Jurkat, Clone E6-1 (cell line): ENCODE measurements at places on chromosomes 2 and 18.
A peak's percentile ranks its signal among the peaks of the same experiment; 100 is the strongest.

DNA sequence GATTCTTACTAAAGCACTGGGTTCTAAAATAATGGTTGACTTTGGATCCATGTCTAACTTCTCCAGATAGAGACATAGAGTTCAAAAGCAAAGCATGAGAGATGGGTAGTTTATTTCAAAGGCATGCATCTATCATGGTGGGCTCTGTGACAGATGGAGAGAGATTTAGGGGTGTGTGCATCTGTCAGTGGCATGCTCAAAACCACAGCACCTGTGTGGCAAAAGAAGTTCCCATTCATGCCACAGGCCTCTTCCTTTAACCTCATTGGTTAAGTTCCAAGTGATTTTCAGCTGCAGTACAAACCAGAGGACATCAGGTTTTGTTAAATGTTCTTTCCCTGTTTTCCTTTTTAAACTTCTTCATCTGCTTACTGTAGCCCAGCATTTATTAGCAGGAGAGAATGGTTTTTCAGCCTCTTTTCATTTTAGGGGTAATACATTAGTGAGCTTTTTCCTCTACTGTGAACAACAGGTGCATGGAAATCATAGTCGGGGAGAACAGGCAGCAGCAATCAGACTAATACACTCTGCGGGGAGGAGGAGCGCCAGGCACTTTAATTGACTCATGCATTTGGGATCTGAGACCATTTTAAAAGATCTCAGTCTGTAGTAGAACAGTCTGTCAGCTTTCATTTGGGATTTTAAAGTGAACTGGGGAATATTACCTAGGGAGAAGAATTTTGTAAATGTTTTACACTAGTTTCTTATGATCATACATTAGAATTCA, 52.4 kb upstream of the UPP2 start:
- peak; percentile 75 for DNase-seq

DNA sequence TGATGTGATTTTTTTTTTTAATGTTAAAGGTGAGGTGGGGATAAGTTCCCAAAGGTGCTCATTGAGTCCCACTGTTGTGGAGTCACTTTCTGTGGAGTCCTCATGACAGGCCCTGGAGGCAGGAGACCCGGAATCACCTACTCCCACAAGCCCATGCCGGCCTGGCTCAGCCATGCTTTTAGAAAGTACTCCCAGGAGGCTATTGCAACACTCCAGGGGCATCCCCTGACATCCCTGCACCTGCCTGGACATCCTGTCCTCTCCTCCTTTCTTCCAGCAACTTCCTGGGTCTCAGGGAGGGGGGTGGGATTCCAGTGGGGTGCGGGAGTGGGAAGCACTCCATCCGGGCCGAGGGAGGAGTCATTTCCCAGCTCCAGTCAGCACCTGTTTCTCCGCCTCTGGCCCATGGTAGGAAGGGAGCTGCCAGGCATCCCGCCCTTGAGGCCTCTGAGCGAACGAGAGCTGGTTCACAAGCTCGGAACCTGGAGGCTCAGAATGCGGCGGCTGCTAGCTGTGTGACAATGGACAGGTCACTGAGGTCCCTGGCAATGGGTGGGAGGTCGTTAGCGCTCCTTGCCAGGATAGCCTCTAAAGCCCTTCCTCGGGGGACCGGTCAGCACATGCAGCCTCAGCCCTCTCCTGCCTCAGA, 163.9 kb upstream of the ID2 start:
- no peak for DNase-seq

DNA sequence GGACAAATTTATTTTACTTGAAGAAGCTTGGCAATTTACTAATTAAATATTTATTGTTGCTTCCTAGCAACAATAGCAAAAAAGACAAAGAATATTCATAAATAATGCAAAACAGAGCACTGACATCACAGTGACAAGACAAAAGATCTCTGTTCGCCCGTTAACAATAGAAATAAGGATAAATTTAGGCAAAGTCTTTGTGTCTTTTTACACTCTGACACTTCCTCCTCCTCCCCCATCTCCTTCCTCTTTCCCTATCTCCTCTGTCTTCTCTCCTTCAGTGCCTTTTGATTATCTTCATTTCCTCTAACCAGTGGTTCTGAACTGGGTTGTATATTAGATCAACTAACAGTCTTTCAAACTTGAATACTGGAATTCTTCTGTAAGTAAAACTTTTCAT, 808.4 kb downstream of the ERBB4 start:
- no peak for DNase-seq

GRCh38 chr2:234241656-234242458, 191.4 kb downstream of the SPP2 start:
- no peak for DNase-seq

- no peak for DNase-seq
Measured at GRCh38 chr2:171858397-171858958, 35.6 kb downstream of the SLC25A12 start.

DNA sequence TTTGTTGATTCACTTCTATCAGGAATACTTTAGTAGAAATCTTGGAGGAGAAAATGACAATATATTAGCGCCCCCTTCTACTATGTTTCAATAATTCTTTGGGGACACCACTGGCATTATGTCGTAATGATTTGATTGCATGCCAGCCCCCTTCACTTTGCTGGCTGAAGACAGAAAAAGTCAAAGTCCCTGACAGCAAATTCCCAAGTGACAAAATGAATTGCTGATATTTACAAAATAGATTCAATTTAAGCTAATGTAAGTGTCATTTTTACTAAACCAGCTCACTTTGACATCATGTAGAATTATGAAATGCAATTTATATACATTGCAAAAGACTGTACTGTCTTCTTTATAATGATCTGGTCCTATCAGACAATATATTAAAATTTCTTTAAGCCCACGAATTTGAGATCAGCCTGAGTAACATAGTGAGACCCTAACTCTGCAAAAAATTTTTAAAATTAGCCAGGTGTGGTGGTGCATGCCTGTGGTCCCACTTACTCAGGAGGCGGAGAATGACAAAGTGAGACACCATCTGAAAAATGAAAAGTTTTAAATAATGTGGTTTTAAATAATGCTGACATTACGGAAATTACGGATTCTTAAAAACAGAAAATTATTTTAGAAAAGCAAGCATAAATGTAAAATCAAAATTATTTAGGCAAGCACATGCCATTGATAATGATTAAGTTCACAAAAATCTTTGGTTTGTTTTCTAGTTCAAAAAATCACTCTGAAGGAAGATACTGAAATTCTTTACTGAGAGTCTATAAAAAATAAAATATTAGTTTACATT, 520.1 kb upstream of the PKDCC start:
- DNase-seq: no peak

GRCh38 chr18:55185391-55185790, 226.1 kb upstream of the CCDC68 start:
- DNase-seq: no peak

DNA sequence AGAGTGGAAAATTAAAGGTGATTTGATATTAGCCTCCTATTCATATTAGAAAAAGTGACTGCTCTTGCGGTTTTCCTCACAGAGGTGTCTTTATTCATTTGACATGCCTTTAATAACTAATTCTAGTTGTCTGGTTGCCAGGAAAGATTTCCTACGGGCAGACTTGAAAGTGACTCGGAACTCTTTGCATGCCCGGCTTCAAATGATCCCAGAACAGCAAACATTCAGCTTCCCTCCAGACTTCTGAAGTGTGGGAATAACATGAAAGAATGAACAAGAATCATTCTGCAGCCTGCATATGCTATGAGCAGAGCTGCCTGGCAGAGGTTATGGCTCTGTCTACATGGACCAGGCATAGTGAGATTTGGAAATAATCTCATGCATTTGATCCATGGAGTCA, 89.6 kb upstream of the PKDCC start:
- DNase-seq: no peak

GRCh38 chr2:152611458-152612231, 105.6 kb downstream of the PRPF40A start:
- DNase-seq: no peak

DNA sequence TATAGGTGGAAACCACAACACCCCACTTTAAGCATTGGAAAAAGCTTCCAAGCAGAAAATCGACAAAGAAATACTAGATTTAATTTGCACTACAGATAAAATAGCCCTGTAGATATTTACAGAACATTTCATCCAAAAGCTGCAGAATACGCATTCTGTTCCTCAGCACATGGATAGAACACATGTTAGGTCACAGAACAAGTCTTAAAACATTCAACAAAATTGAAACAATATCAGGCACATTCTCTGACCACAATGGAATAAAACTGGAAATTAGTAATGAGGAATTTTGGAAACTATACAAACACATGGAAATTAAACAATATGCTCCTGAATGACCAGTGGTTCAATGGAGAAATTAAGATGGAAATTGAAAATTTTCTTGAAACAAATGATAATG, 27.8 kb upstream of the XDH start:
- no peak for DNase-seq

DNA sequence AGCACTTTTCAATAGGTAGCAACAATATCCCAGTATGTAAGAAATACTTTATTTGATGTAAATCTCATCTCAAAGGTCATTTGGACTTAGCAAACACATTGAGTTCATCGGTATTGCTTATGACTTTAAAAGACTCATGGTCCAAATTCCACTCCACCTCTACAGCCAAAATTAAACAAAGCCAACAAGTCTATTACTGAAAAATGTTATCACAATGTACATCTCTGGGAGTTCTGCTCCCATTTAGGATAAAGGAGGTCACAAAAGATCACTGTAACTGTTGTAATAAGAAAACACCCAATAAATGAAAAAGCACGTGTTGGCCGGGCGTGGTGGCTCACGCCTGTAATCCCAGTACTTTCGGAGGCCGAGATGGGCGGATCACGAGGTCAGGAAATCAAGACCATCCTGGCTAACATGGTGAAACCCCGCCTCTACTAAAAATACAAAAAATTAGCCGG, 50.0 kb downstream of the ESCO1 start:
- no peak for DNase-seq

DNA sequence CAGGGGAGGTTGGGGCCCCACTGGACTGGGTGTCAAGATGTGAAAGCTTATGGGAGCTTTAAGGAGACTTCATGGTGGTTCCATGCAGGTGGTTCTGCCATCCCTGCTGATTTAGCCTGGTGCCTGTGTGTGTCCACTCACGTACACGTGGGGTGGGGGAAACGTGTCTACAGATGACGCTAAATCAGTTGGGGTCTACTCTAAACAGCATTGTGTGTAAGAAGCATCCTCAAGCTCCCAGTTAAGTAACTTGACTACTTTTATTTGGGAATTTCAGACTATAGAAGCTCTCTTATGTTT, 47.1 kb downstream of the BCL2L11 start:
- DNase-seq: no peak

GRCh38 chr2:221189431-221190067, 382.6 kb downstream of the EPHA4 start:
- DNase-seq: no peak

GRCh38 chr2:29700560-29700959, 220.8 kb downstream of the ALK start:
- no peak for DNase-seq

DNA sequence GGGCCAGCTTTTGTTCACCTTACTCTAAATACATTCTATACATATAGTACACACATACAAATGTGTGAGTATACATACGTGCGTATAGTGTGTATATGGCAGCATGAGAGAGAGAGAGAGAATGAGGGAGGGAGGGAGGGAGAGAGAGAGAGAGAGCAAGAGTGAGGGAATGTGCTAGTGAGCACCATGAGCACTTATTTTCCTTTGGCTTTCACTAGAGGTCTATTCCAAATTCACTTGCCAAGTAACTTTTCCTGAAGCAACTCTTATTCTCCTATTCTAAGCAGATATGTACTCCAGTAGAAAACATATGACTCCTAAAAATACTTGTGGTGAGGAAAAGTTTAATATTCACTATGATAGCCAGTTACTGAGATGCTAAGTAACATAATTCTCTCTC, 85.7 kb downstream of the COBLL1 start:
- no peak for DNase-seq

DNA sequence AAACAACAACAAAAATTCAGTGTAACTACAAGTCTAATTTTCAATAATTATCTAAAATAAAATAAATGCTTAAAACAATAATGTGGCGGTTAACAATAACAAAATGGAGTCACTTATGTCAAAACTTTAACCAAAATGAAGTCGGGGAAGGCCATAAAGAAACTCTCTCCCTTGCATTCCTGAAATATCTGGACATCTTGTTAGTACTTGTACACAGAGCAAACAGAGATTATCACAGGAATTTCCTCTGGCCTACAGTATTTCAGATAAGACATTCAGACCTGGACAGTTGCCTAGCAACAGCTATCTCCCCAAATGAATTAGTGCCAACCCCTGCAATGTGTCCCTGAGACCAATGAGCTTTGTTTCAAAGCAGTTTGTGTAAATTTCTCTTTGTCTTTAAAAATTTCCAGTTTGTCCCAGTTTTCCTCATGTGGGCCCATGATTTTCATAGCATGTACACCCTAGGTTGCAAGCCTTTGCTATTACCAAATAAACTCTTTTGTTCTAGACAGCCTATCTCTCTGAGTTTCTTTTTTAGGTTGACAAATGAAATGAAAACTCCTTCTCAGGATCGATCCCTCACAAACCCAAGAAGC, 68.6 kb downstream of the EXOC6B start:
- no peak for DNase-seq

GRCh38 chr2:159137511-159138241, 148.8 kb downstream of the WDSUB1 start:
- no peak for DNase-seq

- DNase-seq: no peak
Measured at GRCh38 chr2:107466984-107467773, 359.5 kb upstream of the RGPD4 start.

GRCh38 chr18:22691946-22692710, 241.0 kb upstream of the RBBP8 start:
- DNase-seq: no peak

- no peak for DNase-seq
Measured at GRCh38 chr2:152051436-152051835, 47.4 kb downstream of the CACNB4 start.

- DNase-seq: no peak
Measured at GRCh38 chr2:42850016-42850805, 57.8 kb upstream of the HAAO start.

DNA sequence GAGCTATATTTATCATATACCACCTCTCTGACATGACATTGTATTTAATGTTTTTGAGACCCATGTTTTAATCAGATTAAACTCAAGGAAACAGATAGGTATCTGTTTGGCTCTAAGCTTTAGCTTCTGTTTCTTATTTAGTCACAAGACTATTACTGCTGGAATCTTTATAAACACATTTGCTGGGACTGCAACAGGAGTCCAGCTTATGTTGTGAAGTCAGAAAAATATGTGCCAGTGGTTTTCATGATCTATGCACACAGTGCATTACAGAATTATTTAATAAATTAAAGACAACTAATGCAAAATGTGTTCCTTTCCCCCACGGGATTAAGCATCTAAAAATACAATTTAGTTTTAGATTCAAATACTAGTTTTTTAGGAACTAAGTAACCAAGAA, 338.9 kb downstream of the ZEB2 start:
- DNase-seq: no peak
